Activated naive CD4-positive, alpha-beta T cell treated with anti-CD3 and anti-CD28 coated beads for 36 hours (primary cell): ENCODE measurements at places on chromosomes 7 and 10. TPM values are rescaled to one million over a fixed set of nuclear protein-coding genes. Genes with fewer than 3 reads are reported as not detected.
A peak's percentile ranks its signal among the peaks of the same experiment; 100 is the strongest.

Gene RHBDD2
- 24.0 TPM for total RNA-seq

Gene KCP
- not detected for total RNA-seq

Gene ENTPD1
- total RNA-seq, result 0.26 TPM

Gene UPF2
- 29.5 TPM for total RNA-seq

GRCh38 chr7:40419806-40420205 is 285.0 kb downstream of the SUGCT start:
- no peak for DNase-seq
- no peaks in the 10 kb centered on the region for H3K36me3 ChIP-seq
- no peaks in the 10 kb centered on the region for H3K4me1 ChIP-seq
- H3K27ac ChIP-seq, result no peak overlapping the region
- H3K27me3 ChIP-seq, result no peaks in the 10 kb centered on the region

DNA sequence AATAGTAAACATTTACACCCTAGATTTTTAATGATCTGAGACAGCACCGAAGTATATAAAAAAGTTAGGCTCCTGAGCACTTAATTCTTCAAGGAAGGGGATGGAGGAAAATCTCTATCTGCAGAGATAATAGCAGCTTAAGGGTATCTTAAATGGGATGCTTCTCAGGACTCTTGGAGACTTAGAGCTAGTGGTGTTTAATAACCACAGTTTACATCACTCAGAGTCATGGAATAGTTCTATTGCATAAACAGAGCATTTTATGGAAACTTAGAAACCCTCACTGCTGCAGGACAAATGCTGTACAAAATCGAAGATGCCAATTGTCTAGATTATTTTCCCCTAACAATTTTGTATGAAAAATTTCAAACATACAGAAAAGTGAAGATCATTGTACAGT is 398.9 kb upstream of the GALNT17 start:
- no peaks in the 10 kb centered on the region for H3K36me3 ChIP-seq
- no peak overlapping the region for H3K4me3 ChIP-seq
- no peaks in the 10 kb centered on the region for H3K4me1 ChIP-seq
- no peak overlapping the region for H3K27ac ChIP-seq
- no peak for DNase-seq
- H3K27me3 ChIP-seq, result no peaks in the 10 kb centered on the region

DNA sequence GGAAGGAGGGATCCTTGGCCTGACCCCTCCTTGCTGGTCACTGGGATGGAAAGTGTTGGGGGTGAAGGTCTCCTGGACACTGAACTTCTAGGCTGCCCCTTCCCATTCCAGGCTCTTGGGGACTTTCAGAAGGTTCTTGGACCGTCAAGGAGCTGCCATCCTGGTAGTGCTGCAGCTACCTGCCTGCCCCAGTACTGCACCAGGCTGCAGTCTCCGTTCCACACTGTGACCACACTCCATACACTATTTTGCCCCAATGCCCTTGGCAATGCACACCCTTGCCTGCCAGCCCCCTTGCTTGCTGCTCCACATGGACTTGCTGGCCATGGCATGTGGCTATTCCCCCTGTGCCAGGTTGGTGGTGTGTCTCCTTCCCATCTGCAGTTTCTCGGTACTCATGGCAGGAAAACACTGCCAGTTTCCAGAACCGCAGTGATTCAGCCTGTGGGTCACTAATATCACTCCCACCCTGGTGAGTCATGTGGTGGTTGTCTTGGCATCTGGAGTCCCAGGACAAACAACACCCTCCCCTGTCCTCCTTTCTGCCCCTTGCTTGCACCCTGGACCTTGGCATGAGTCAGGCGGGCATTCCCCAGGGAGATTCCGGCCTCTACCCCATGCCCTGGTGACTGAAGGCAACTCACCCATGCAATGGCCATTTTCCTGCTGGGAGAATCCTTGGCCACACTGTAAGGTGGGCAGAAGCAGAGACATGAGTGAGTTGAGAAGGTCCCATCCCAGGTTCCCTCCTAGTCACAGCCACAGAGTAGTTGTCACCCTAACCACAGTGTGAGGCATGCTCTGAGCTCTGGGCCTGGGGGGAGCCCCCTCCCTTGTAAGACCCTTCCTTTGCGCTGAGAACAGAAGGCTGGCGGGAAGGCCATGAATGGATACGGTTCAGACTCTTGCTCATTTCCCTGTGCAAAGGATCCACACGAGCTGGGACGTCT is 32.8 kb downstream of the GOLGA7B start:
- no peak overlapping the region for H3K27ac ChIP-seq
- H3K4me1 ChIP-seq, result no peaks in the 10 kb centered on the region
- no peak for DNase-seq
- no peak overlapping the region for H3K4me3 ChIP-seq
- no peaks in the 10 kb centered on the region for H3K36me3 ChIP-seq
- H3K27me3 ChIP-seq, result no peaks in the 10 kb centered on the region

GRCh38 chr10:6009150-6009549 is 31.8 kb upstream of the IL15RA start:
- peaks cover 28% of the 10 kb centered on the region for H3K4me1 ChIP-seq
- DNase-seq, result no peak
- peaks cover 32% of the 10 kb centered on the region for H3K36me3 ChIP-seq
- H3K4me3 ChIP-seq, result no peak overlapping the region
- peak overlapping the region; percentile 15 for H3K27ac ChIP-seq

GRCh38 chr10:72086466-72087391 is 1.6 kb downstream of the SPOCK2 start:
- H3K4me1 ChIP-seq, result peaks cover 67% of the 10 kb centered on the region
- DNase-seq, result peak; percentile 71
- H3K36me3 ChIP-seq, result peaks cover 47% of the 10 kb centered on the region
- H3K27me3 ChIP-seq, result no peaks in the 10 kb centered on the region

DNA sequence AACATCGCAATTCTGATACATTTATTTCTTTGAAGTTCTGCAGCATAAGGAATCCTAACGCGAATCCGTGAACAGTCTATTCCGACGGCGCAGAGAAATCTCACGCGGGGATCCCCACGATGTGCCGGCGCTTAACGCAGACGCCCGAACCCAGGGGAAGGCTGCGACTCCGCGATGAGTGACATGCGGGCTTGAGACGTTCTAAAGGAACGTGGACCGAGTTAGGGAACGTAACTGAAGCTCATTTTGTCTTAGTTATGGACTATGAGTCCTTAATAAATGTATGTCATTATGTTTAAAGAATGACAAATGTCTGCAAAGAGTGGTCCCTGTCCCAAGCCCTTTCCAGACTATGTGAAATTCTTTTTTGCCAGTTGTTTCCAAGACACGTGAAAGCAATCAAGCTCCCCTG is 995 bp upstream of the PARD3 start:
- H3K4me1 ChIP-seq, result peaks cover 6% of the 10 kb centered on the region
- H3K27me3 ChIP-seq, result peaks cover 48% of the 10 kb centered on the region
- peak overlapping the region; percentile 58 for H3K4me3 ChIP-seq

DNA sequence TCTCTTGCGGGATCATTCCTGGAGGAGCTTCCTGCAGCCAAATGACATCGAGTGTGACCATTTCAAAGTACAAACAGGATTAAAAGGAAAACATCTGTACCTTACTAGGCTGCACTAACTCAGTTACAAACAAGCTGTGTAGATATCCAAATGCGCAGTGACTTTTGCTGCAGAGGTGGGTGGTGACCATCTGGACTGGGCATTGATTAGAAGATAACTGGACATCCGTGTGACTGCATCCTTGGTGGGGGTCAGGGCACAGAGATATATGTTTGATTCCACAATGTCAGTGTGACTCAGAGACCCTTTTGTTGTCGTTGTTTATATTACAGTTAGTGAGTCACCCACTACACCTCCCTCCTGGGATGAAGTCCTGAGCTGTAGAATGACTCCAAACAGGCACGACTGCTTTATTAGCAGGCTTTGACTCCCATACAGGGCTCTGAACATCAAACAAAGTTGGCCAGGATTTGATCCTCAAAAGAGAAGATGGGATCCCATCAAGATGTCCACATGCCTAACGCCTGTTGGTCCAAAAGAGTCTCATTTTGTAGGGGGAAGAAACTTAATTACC is 56.7 kb upstream of the SDK1 start:
- H3K36me3 ChIP-seq, result no peaks in the 10 kb centered on the region
- H3K4me1 ChIP-seq, result no peaks in the 10 kb centered on the region
- no peaks in the 10 kb centered on the region for H3K27me3 ChIP-seq
- no peak for DNase-seq
- H3K4me3 ChIP-seq, result no peak overlapping the region

- peaks cover 2% of the 10 kb centered on the region for H3K4me1 ChIP-seq
- no peak overlapping the region for H3K27ac ChIP-seq
- H3K36me3 ChIP-seq, result no peaks in the 10 kb centered on the region
- H3K27me3 ChIP-seq, result peaks cover 8% of the 10 kb centered on the region
- no peak for DNase-seq
These were observed 37.7 kb downstream of the RBAK start for GRCh38 chr7:5083311-5083711.

DNA sequence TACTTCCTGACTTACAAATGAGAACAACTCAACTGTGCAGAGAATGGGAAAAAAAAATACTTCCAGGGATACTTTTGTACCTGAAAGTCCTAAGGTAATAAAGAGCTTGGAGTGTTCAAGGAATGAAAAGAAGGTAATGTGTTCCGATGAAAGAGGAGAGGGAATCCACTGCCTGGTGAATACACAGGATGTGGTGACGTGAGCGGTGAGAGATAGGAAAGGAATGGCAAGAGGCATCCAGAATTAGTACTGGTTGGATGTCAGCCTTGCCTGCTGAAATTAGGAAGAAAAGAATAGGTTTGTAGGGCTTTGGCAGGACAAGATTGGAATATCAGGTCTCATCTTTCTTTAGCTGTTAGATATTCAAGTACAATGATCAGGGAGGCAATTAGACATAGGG is 347.7 kb downstream of the POM121L12 start:
- no peaks in the 10 kb centered on the region for H3K36me3 ChIP-seq
- no peak overlapping the region for H3K27ac ChIP-seq
- no peaks in the 10 kb centered on the region for H3K27me3 ChIP-seq
- no peak overlapping the region for H3K4me3 ChIP-seq
- no peak for DNase-seq

GRCh38 chr7:84783141-84783778 is 403.6 kb downstream of the SEMA3D start:
- H3K4me3 ChIP-seq, result no peak overlapping the region
- no peak overlapping the region for H3K27ac ChIP-seq
- DNase-seq, result no peak
- no peaks in the 10 kb centered on the region for H3K36me3 ChIP-seq
- H3K4me1 ChIP-seq, result no peaks in the 10 kb centered on the region

GRCh38 chr10:34622945-34623344 is 192.2 kb downstream of the PARD3 start:
- no peak overlapping the region for H3K27ac ChIP-seq
- no peaks in the 10 kb centered on the region for H3K27me3 ChIP-seq
- DNase-seq, result no peak
- no peak overlapping the region for H3K4me3 ChIP-seq
- no peaks in the 10 kb centered on the region for H3K36me3 ChIP-seq

DNA sequence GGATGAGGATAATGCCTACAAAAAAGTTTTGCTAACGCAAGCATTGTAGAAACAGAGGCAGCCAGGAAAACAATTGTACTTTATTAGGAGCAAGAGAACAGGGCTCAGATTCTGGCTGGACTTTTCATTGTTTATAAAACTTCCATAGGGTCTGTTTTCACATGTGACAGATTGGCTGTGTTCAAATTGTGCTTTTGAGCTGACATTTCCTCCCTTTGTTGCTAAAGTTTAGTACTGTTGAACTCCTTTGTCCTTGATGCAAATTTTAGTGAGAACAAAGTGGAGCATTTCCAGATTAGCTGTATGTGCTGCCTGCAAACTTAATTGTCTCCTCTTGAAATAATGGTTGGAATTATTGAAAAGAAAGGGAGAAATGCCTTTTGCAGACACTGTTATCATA is 221.0 kb upstream of the FZD1 start:
- H3K4me3 ChIP-seq, result no peak overlapping the region
- no peaks in the 10 kb centered on the region for H3K36me3 ChIP-seq
- no peak overlapping the region for H3K27ac ChIP-seq
- H3K4me1 ChIP-seq, result no peaks in the 10 kb centered on the region
- H3K27me3 ChIP-seq, result no peaks in the 10 kb centered on the region
- no peak for DNase-seq

DNA sequence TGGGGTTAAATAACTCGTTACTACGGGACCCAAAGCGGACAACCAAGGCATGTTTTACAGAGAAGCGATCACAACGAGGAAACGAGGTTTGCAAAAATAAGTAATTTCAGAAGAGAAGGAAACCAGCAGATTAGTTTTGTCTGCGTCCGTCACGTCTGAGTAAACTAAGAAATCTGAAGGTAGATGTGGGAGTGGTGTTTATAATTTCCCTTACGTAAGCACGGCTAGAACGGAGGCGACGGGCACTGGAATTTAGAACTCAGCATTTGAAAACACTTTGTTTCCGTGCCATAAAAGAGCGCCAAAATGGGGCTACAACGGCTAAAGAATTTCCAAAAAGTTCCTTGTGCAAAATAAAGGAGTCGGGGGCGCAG is 718 bp upstream of the UMAD1 start:
- H3K36me3 ChIP-seq, result peaks cover 44% of the 10 kb centered on the region
- H3K4me3 ChIP-seq, result peak overlapping the region; percentile 92
- H3K27me3 ChIP-seq, result no peaks in the 10 kb centered on the region
- H3K4me1 ChIP-seq, result peaks cover 41% of the 10 kb centered on the region
- H3K27ac ChIP-seq, result peak overlapping the region; percentile 98

- no peaks in the 10 kb centered on the region for H3K36me3 ChIP-seq
- no peak overlapping the region for H3K4me3 ChIP-seq
- H3K27me3 ChIP-seq, result peaks cover 5% of the 10 kb centered on the region
- no peak overlapping the region for H3K27ac ChIP-seq
- DNase-seq, result no peak
- H3K4me1 ChIP-seq, result no peaks in the 10 kb centered on the region
These were observed 26.7 kb upstream of the FGFR2 start for GRCh38 chr10:121624836-121625486.
